ENCODE measurements at places on chromosomes 3 and 15.

DNA sequence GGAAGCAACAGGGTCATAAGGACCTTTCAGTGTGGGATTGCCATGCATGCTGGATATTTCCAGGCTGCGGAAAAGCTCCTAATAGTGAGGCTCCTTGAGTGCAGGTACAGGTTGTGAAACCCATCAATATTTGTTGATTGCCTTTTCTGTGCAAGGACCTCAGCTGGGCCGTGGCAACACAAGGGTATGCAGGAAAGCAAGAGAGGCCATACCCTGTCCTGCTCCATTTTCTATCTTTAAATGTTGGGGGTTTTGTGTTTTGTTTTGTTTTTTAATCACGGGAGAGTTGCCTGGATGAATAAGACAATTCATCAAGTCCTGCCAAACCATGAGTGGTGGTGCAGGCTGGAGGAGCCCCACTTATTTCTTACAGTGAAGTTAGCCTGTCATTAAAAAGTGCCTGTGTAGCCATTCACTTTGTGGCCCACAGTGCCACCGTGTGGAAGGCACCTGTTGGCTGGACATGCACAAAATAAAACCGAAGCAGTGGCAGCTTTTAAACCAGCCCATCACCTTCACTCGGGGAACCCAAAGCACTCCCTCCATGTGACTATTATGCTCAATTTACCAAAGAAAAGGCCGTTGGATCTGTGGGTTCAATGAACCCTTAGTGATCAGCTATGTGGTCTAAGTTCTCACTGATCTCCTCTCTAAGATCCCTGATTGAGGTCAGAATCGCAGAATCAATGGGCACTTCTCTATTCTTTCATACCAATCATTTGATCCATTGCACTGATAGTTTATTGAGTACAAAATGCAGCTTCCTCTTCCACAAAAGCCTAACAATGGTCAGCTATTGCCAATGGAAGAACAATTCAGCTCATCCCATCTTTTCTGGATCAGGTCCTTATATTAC is 42.2 kb downstream of the CLDN18 start:
- no peak for DNase-seq

- peak; percentile 25 for DNase-seq
Measured at GRCh38 chr15:74835312-74835823, 7.6 kb downstream of the ULK3 start.

- no peak for DNase-seq
Measured at GRCh38 chr3:107068980-107069379, 308.3 kb upstream of the CCDC54 start.

DNA sequence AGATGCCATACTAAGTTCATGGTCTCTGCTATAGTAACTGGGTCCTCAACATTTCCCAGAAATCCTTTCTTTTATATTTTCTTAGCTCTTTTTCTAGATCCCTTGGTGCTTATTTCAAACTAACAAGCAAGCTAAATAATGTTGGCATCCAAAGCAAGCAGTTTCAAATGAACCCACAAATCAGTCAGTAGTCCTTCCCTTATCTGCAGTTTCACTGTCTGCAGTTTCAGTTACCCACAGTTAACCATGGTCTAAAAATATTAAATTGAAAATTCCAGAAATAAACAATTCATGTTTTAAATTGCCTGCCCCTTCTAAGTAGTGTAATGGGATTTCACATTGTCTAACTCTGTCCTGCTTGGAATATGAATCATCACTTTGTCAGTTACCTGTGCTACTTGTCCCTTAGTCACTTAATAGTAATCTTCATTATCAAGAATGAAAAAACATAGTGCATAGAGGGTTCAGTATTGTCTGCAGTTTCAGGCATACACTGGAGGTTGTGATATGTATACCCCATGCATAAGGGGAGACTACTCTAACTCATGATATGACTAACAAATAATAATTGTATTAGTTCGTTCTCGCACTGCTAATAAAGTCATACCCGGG is 633.7 kb downstream of the MECOM start:
- no peak for DNase-seq

- no peak for DNase-seq
Measured at GRCh38 chr15:95761501-95762165, 568.9 kb upstream of the NR2F2 start.

GRCh38 chr3:8581806-8582445 is 62.7 kb downstream of the SSUH2 start:
- no peak for DNase-seq

GRCh38 chr3:27861046-27862036 is 139.2 kb upstream of the EOMES start:
- peak; percentile 52 for DNase-seq

- DNase-seq, result peak; percentile 3
Measured at GRCh38 chr15:50764461-50765194, 878 bp downstream of the SPPL2A start.

GRCh38 chr15:59154243-59154642 is 49.3 kb downstream of the CCNB2 start:
- no peak for DNase-seq

DNA sequence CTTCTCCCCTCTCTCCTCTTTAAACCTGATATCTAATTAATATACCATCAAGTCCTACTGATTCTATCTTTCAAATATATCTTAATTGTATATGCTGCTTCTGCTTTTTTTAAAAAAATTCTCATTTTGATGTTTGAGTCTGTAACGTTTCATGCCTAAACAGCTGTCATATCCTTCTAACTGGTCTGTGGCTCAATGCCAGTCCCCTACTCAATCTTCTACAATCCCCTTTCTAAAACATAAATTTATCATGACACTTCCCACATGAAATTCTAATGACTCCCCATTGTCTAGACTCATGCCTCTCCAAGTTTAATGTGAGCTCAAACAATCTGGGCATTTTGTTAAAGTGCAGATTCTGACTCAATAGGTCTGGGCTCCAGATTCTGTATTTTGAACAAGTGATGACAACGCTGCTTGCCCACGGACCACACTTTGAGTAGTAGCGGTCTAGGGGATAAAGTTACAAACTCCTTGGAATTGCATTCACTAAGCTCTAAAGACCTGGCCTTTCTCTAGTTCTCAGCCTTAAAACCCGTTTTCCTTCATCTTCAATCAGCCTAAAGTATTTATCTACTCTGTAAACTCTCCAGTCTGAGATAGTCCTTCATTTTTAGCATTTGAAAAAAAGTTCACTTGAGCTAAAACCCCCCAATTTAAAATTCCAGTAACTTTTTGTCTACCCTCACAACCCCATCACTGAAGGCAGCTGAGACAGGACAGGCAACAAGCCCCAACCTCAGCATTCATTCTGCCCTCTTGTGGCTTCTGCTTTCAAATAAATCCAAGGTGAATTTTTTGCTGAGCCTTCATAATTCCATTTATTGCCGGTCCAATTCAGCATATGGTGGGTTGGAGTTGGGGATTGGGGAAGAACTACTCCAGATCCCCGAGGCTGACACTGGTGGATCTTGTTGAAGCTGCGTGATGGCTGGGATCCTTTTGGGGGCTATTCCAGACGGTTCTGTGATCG is 88.1 kb upstream of the THRB start:
- no peak for DNase-seq

Measured in CD4-positive, alpha-beta T cell treated with Interleukin-6 at 100 ng/mL for 8 hours (primary cell).